ENCODE measurements at places on chromosomes 2 and 18.

- DNase-seq = no peak
These were observed 96.4 kb downstream of the CDCA7 start for GRCh38 chr2:173451118-173451517.

DNA sequence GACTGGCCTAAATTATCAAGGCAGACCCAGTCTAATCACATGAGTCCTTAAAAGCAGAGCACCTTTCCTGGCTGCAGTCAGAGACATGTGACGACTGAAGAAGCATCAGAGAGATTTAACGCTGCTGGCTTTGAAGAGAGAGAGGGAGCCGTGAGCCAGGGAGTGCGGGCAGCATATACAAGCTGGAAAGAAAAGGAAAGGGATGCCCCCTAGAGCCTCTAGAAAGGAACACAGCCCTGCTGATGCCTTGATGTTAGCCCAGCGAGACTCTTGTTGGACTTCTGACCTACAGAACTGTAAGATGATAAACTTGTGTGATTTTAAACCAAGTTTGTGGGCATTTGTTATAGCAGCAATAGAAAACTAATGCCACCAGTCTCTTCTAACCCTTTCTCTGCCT, 58.1 kb downstream of the HEATR5B start:
- no peak for DNase-seq

DNA sequence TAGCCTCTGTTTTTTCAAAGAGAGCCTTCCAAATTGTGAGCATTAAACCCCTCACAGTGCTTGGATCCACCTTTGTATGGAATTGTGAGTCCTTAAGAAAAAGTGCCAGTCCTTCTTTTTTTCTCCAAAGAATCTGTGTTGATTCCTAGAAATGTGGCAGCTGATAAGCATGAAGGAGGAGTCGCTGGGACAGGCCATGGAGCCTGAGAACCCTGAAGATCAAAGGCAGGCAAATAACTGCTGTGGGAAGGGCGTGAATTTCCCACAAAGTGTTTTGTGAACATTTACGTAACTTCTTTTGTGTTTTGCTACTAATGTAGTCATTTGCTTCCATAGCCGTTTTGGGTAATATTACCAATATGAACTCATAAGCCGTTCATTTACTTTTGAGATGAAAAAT, 27.7 kb upstream of the CHMP1B start:
- DNase-seq = no peak

DNA sequence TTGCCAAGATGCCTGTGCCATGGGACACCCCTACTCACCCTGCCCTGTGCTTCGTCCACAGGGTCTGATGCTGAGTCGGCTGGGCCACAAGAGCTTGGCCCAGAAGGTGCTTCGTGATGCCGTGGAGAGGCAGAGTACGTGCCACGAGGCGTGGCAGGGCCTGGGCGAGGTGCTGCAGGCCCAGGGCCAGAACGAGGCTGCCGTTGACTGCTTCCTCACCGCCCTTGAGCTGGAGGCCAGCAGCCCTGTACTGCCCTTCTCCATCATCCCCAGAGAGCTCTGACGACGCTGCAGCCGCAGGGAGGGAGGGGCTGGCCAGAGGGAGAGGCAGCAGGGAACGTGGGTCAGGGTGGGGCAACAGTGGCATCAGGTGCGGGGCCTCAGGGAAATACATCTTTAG, 81.5 kb downstream of the STPG4 start:
- no peak for DNase-seq

DNA sequence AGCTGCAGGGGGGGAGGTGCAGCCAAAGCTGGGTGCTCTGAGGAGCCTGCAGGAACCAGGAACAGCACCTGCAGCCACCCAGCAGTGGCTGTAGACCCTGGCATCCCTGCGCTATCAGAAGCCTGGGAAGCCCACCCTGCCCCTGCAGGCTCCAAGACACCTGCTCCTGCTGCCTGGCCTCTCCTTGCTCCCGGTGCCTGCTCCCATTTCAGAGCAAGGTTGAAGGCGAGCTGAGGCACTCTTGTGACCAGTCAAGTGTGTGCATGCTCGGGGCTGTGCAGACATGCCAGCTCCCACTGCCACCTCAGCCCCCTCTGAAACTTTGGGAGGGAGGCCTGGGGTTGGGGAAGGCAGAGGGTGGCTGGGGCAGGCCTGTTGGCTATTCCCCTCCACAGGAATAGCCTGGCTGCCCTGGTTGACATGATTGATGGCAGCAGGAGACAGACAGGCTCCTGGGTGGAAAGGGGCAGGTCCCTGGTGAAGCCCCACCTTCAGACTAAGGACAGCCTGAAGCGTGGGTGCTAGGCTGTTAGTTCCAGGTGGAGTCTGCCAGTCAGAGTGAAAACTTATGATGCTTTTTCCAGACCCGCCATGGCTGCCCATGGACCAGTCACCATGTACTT, 151.4 kb downstream of the MBD5 start:
- DNase-seq = no peak

GRCh38 chr2:241637795-241638660, 535 bp downstream of the ATG4B start:
- DNase-seq = no peak

- no peak for DNase-seq
These were observed 45.2 kb downstream of the ADNP2 start for GRCh38 chr18:80154293-80154692.

DNA sequence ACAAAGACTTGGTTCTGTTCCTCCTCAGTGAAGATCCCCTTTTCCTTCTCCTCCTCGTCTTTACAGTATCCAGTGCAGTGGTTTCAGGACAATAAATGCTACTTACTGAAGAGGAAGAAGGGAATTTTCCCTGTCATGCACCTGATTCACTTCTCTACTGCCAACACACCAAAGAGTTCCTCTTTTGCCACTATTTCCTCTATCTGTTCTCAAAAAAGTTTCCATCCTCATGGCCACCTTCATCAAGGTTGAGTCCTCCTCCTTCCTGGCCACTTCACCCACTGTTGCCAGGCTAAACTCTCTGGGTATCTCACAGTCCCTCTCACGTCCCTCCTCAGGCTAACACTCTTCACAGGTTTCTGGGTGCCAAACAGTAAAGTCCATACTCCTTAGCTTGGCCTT, 41.7 kb downstream of the PLEKHM3 start:
- DNase-seq = no peak

- DNase-seq = no peak
These were observed 43.7 kb downstream of the MEX3C start for GRCh38 chr18:51153659-51154371.

- no peak for DNase-seq
These were observed 140.1 kb downstream of the MBP start for GRCh38 chr18:76992226-76993084.

DNA sequence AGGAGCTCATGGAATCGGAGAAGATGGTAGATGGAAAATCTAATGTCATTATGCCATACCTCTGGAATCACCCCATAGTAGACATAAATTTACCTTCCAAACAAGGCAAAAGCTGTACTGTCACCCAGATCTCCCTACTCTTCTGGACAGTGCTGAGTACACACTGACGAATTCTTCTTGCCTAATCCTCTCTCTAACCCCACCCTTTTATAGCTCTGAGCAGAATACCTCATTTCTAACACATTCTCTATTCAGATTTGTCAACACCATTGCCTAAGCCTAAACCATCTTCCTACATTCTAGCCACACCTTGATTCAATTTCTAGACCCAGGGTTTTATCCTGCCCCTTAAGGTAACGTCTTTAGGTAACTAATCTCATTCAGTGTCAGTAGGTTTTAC, 321.0 kb upstream of the NRP2 start:
- DNase-seq = no peak

DNA sequence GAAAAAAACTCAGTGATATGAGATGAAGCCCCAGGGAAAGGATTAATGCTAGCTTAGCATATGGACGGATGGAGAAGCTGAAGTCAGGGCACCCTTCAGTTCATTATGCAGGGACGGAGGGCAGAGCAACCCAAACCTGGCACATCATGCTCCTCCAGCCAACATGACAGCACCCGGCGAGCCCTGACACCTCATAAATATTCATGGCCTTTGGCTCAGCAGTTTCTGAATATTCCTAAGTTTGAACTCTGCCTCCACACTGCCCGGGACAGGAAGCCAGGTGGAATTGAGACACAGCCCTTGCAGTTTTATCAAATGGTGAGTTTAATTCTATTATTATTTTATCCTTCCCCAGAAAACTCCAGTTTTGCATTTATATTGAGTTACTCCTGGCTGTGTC, 87.3 kb upstream of the SH3BP4 start:
- DNase-seq = no peak
